ENCODE measurements at places on chromosomes 5 and 9.

DNA sequence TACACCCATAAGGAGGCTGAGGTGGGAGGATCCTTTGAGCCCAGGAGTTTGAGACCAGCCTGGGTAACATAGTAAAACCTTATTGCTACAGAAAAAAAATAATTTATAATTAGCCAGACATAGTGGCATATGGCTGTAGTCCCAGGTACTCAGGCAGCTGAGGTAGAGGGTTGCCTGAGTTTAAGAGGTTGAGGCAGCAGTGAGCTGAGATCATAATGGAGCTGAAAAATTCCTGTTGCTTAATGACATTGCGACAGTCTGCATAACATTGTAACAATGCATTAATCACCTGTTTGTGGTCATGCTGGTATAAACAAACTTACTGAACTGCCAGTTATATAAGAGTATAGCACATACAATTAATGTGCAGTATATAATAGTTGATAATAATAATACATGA lies 214.2 kb downstream of the TRIM32 start:
- no peak for DNase-seq

GRCh38 chr5:120014535-120014934 lies 385.2 kb downstream of the FAM170A start:
- no peak for DNase-seq

DNA sequence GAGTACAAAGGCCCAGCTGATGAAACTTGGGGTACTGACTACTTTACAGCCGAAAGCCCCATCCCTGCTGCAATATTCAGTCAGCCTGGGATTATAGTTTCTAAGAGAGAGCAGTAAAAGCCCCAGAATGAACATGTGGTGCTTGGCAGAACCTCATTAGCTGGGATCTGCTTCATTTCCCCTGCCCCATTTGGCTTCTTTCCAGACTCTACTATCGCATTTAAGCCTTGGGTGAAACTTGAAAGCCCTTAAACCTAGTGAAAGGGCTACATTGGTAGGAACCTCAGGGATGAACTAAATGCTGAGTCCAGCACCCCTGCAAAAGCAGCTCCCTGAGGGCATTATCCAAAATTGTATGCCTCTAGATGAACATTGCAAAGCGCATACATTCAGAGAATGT lies 631.1 kb downstream of the ACTL7B start:
- no peak for DNase-seq

DNA sequence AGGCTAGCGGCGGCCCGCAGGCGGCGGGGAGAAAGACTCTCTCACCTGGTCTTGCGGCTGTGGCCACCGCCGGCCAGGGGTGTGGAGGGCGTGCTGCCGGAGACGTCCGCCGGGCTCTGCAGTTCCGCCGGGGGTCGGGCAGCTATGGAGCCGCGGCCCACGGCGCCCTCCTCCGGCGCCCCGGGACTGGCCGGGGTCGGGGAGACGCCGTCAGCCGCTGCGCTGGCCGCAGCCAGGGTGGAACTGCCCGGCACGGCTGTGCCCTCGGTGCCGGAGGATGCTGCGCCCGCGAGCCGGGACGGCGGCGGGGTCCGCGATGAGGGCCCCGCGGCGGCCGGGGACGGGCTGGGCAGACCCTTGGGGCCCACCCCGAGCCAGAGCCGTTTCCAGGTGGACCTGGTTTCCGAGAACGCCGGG lies 253 bp downstream of the SLC12A2 start:
- no peak for DNase-seq

GRCh38 chr5:38319491-38319890 lies 61.1 kb downstream of the EGFLAM start:
- DNase-seq, result no peak

DNA sequence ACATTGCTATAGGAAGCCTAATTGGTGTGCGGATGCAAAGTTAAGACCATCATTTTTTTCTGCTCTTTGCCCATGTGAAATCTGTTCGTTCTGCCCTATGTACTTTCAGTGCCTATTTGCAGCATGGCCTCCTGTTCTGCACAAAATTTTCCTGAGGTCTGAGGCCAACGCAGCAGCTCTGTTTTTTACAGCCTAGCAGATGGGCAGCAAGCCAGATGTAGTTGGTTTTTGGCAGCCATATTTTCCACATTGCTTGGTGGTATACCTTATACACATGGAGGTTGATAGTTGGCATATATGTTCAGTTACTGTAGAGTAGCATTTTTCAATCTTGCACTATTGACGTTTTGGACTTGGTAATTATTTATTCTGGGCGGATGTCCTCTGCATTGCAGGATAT lies 133.5 kb upstream of the MRPS30 start:
- DNase-seq, result no peak

GRCh38 chr5:150016537-150016936 lies 16.0 kb downstream of the HMGXB3 start:
- DNase-seq, result no peak

GRCh38 chr9:5205071-5205470 lies 19.6 kb upstream of the INSL6 start:
- no peak for DNase-seq

- DNase-seq, result no peak
Measured at GRCh38 chr9:98043915-98044314, 12.6 kb upstream of the NANS start.

- DNase-seq, result no peak
Measured at GRCh38 chr5:139910901-139911300, 115.3 kb downstream of the PSD2 start.

DNA sequence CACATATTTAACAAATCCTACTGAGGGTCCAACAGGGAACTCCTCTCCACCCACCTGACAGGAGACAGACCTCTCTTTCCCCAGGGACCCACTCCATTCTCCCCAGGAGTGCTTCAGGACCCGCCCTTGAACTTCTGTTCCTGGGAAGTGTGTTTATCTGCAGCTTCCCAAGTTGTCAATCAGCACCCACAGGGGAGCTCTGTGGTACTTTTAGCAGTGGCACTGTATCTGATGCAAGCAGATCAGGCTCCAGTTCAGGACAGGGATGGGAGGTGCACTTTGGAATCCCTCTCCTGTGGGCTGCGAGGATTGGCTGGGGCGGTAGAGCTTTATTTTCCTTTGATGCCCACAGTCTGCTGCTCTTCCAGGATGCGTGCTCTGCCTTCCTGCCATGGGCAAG lies 8.7 kb downstream of the GALNT10 start:
- peak; percentile 55 for DNase-seq

DNA sequence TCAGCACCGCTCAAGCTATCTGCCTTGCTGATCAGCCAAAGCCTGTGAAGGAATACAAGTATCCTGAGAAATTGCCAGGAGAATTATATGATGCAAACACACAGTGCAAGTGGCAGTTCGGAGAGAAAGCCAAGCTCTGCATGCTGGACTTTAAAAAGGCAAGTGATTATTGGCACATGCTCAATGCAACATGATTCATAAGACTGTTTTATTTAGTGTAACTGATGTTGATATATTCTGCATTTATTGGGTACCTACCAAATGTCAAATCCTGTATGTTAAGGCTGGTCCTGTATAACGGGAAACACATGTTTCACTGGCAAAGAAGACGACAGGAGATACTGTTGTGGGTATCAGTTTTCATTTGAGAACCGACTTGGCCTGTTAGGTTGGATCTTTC lies 69.0 kb downstream of the ADAMTS16 start:
- no peak for DNase-seq

DNA sequence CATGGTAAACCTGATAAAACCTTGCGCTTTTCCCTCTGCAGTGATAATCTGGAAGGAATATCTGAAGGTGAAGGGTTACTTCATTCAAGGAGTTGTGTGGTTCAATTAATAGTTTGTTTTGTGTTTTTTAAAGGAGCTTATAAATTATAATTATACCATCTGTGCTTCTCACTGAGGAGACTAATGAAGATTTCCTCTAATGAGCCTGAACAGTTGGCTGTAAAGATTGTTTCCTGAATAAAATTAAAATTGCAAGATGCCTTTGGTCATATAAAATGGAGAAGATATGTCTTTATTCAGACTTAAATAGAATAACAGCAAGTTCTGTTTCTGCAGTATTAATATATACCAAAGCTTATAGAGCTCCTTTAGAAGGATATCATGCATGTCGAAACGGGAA lies 59.9 kb downstream of the GAPVD1 start:
- no peak for DNase-seq

DNA sequence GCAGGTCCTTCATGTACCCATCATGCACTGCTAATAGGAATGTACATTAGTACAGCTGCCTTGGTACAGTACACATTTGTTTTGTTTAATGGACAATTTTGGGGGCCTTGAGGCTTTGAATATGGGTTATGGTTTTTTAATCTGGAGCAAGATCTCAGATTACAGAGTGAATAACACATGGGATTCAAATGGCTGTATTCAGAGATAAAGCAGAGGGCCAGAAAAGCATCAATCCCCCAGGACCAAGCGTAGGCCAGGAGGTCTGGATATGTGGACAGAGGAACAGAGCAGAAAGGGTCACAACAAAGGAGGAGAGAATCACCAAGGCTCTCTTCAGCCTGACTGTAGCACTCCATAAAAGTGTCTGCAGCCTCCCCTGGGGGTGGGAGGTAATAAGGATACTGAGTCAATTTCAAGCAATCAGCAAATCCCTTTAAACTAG lies 47.7 kb upstream of the STK32A start:
- DNase-seq, result no peak

DNA sequence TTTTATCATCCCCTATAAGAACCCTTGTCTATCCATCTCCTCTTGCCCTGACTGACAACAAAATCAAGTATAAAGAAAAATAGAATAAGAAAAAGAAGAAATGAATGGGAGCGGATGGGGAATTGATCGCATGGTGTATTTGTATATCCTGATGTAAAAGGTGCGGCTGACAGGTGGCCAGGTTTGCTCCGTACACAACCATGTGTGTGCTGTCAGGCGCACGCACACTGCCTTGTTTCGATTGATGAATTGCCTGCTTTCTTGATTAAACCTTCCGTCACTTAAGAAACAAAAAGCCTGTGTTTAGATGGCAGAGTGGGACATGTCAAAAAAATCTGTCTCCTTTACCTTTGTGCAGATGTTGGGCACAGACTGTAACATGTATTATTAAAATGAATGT lies 102.6 kb downstream of the MVB12B start:
- DNase-seq, result no peak

GRCh38 chr5:132653716-132654115 lies 4.3 kb upstream of the IL13 start:
- no peak for DNase-seq

DNA sequence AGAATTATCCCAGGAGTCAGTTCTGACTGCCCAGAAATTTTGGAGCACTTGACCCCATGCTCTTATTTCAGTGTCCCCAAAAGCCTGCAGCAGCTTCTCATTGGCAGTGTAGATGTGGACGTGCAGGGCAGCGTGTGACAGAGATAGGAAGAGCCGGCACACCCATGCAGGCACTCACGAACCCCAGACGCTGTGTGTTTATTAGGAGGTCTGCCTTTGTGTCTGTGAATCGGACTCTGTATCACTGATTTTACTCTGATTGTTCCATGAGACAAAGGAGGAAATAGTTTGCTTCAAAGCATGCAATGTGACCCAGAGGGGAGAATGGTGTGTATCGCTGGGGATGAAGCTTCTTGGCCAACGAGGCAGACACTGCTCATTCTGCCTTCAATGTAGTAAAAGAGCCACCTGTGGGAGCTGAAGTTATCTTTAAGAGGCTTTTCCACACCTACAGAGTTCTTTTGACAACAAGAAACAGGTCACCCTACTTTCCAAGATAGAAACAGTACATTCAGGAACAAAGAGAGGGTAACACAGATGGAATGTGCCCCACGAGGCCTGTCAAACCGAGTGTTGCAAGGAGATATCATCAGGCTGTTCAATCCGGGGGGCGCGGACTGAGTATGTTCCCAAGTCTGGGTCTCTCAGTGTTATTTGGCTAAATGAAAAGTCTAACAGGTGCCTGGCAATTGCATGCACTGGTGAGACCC lies 224.0 kb downstream of the NTRK2 start:
- DNase-seq, result no peak

GRCh38 chr5:72324189-72324825 lies 4.1 kb downstream of the PTCD2 start:
- DNase-seq, result peak; percentile 91

GRCh38 chr9:132828201-132828770 lies 49.8 kb downstream of the AK8 start:
- DNase-seq, result no peak

GRCh38 chr5:174527916-174528540 lies 196.4 kb upstream of the MSX2 start:
- DNase-seq, result peak; percentile 50

GRCh38 chr5:88743231-88743834 lies 139.7 kb downstream of the MEF2C start:
- no peak for DNase-seq

GRCh38 chr5:64872044-64872443 lies 103.3 kb downstream of the CWC27 start:
- DNase-seq, result peak; percentile 0

GRCh38 chr5:175394601-175395000 lies 49.4 kb downstream of the DRD1 start:
- no peak for DNase-seq

DNA sequence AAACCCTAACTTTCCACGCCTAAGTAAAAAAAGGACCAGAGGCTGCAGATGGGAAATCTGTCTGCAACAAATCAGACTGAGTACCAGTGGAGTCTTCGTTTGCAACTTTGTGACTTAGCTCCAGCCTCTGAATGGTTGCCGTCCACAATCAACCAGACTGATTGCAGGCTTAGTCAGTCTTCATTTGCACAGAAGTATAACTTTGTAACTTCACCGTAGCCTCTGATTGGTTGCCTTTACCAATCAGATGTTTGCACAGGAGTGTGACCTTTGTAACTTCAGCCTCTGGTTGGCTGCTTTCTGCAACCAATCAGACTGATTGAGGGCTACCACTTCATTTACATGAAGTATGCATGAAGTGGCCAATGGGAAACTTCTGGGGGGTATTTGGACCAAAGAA lies 53.7 kb downstream of the TGFBR1 start:
- DNase-seq, result peak; percentile 7

GRCh38 chr5:126776499-126777256 lies at the start of gene LMNB1:
Gene LMNB1, plus strand, starts transcription at chr5:126777136. Its CDS starts 373 bp downstream, at chr5:126777509.
- DNase-seq, result peak; percentile 98

GRCh38 chr5:759111-759751 lies 25.3 kb downstream of the ZDHHC11B start:
- DNase-seq, result no peak

DNA sequence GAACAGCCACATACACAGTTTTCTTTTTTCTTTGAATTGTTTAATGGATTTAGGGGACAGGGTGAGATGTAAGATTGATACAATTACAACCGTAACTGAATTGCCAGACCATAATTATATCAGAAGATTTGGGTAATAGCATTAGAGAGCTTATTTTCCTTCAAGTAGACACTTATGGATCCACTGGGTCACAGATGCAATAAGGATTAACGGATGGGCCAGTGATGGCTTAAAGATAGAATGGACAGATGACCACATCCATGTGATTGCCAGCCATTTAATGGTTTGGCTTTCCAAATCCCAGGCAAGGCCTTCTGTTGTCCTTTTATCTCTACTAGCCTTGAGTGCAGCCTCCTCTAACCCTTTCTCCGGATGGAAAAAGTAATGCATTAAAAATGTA lies 94.7 kb upstream of the NUDT12 start:
- DNase-seq, result no peak

- DNase-seq, result no peak
Measured at GRCh38 chr9:650362-650761, 191.1 kb upstream of the DMRT1 start.

GRCh38 chr5:56148453-56148971 lies 84.6 kb downstream of the ANKRD55 start:
- no peak for DNase-seq
